Activated CD4-positive, alpha-beta memory T cell treated with anti-CD3 and anti-CD28 coated beads, Interleukin-2, amount 10 ng/mL, durations not matched to agents 7 days and 5 days (primary cell): ENCODE measurements at places on chromosomes 5 and 9. TPM values are rescaled to one million over a fixed set of nuclear protein-coding genes. Genes with fewer than 3 reads are reported as not detected.

- H3K4me1 ChIP-seq = no peaks in the 10 kb centered on the region
- H3K36me3 ChIP-seq = no peaks in the 10 kb centered on the region
- DNase-seq = no peak
- peaks cover 14% of the 10 kb centered on the region for H3K27me3 ChIP-seq
- no peak overlapping the region for H3K27ac ChIP-seq
Observed at GRCh38 chr5:159508344-159508743, 178.1 kb upstream of the IL12B start.

DNA sequence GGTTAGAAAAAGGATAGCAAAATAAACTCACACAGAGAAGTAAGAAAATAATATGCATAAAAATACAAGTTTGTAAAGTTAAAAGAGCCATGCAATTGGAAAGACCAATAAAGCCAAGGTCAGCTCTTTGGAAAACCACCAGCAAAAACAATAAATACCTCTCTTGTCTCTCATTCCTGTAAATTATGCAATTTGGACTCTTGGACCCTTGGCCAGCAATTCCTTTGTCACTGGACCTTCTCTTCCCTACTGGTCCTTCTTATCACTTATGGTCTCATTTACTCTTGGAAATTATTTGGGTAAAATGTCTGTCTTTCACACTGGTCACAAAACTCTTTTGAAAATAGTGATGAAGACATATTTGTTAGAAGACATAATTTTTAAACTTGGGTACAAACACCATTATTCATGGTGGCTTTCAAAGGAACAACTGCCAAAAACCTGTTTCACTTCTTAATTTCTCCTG is 379.5 kb downstream of the TMEM232 start:
- no peaks in the 10 kb centered on the region for H3K36me3 ChIP-seq
- H3K4me3 ChIP-seq = no peak overlapping the region
- no peak overlapping the region for H3K27ac ChIP-seq
- H3K4me1 ChIP-seq = no peaks in the 10 kb centered on the region
- no peaks in the 10 kb centered on the region for H3K27me3 ChIP-seq

GRCh38 chr5:68287976-68288706 is 72.6 kb downstream of the PIK3R1 start:
- peaks cover 59% of the 10 kb centered on the region for H3K36me3 ChIP-seq
- peak; percentile 67 for DNase-seq
- peak overlapping the region; percentile 84 for H3K4me3 ChIP-seq
- peak overlapping the region; percentile 94 for H3K27ac ChIP-seq
- peaks cover 86% of the 10 kb centered on the region for H3K4me1 ChIP-seq

- H3K4me1 ChIP-seq = peaks cover 76% of the 10 kb centered on the region
- peaks cover 76% of the 10 kb centered on the region for H3K36me3 ChIP-seq
- H3K4me3 ChIP-seq = no peak overlapping the region
- H3K27me3 ChIP-seq = no peaks in the 10 kb centered on the region
- peak overlapping the region; percentile 90 for H3K27ac ChIP-seq
- DNase-seq = no peak
Observed at GRCh38 chr5:80141147-80141671, 106.1 kb downstream of the THBS4 start.

Gene SLF1
- 19.5 TPM for total RNA-seq

Gene CDC25C
- total RNA-seq = 15.2 TPM

DNA sequence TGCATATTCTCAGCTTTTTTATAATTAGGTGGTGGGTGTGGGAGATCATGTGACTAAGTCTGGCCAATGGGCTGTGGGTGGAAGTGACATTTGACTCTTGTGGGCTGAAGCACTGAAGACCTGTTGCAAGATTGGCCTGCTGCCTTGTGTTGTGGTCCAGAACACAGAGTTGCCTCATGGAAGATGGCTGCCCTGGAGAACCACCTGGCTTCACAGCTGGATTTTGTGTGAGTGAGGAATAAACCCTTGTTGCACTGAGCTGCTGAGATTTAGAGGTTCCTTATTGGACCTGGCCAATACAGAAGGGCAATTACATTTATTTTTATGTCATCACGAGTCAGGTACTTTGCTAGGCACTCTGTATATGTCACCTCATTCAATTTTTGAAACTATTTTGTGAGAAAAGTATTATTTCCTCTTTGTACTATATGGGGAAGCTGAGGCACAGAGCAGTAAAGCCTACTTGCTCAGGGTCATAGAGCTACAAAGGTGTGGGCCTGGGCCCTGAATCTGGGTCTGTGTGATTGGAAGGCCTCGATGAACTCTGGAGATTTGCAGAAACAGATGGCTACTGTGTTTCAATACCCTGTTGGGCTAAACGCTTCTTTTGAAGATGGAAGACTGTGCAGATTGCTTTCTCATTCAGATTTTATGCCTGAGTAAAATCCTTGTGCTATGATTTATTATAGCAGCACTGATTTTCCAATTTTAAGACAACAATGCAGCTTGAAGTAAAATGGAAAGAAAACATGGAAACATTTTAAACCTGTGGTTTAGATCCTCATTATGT is 71.2 kb upstream of the TBC1D2 start:
- H3K27ac ChIP-seq = no peak overlapping the region
- no peak overlapping the region for H3K4me3 ChIP-seq
- no peak for DNase-seq
- peaks cover 9% of the 10 kb centered on the region for H3K27me3 ChIP-seq
- H3K36me3 ChIP-seq = no peaks in the 10 kb centered on the region
- H3K4me1 ChIP-seq = peaks cover 16% of the 10 kb centered on the region

- DNase-seq = no peak
- H3K27me3 ChIP-seq = no peaks in the 10 kb centered on the region
- H3K4me1 ChIP-seq = no peaks in the 10 kb centered on the region
- H3K4me3 ChIP-seq = no peak overlapping the region
- no peaks in the 10 kb centered on the region for H3K36me3 ChIP-seq
Observed at GRCh38 chr5:136586196-136586595, 220.9 kb upstream of the TRPC7 start.

GRCh38 chr9:137278061-137278701 is 655 bp downstream of the TOR4A start:
- H3K27me3 ChIP-seq = no peaks in the 10 kb centered on the region
- peak overlapping the region; percentile 84 for H3K4me3 ChIP-seq
- DNase-seq = peak; percentile 39
- peaks cover 10% of the 10 kb centered on the region for H3K36me3 ChIP-seq

DNA sequence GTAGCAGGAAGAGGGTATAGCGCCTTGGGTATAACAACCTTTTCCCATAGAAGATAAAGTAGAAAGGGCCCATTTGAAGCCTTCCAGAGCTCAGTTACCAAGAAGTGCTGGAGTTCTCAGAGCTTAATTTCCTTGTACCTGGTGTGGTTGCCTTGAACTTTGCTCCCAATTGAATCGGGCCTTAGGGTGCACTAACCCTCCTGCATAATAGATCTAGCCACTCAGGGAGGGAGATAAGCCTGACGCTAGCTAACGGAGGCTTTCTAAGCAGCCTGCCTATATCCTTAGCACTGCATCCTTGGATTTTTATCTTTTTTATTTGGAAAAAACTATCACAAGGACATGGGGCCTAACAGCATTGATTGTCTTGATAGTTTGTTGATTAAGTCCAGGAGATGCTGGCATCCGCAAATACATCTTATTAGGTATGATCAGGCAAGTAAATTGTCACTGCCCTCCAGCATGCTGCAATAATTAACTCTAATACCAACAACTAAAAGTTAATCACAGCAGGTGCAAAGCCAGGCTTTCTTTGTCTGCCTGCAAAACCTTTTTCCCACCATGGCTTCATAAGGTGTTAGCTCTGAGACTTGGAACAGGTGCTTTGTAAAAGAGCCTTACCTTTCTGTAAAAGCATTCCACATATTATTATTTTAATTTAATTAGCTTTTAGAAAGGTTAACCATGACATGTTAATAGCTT is 199.4 kb downstream of the SREK1 start:
- peaks cover 15% of the 10 kb centered on the region for H3K27me3 ChIP-seq
- no peaks in the 10 kb centered on the region for H3K4me1 ChIP-seq
- no peak overlapping the region for H3K4me3 ChIP-seq

DNA sequence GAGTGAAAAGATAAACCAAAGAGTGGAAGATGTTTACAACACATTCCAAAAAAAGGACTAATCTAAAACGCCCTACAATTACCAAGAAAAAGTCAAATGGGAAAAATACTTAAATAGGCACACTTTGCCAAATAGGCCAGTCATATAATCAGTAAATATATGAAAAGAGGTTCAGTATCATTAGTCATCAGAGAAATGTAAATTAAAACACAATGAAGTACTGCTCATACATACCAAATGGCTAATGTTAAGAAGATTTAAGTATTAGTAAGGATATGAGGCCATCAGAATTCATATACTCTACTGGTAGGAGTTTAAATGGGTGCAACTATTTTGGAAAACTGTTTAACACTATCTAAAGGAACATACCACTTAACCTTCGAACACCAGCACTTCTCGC is 47.6 kb downstream of the ZDHHC21 start:
- peaks cover 3% of the 10 kb centered on the region for H3K36me3 ChIP-seq
- no peak overlapping the region for H3K4me3 ChIP-seq
- DNase-seq = no peak

DNA sequence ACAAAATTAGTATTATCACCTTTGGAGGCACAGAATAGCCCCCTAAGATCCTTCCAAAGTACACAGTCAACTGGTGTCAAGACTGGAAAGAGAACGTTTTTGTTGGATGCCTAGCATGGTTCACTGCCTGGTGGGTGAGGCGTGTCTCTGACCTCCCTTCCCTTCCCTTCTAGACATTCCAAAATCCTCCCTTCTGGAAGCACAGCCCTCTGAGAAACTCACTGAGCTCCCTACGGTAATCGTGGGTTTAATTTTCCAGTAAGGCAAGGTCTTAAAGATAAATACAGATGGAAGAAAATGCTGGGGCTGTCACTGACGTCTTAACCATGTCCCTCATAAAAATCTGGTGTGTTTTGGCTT is 138.8 kb downstream of the LIFR start:
- no peak overlapping the region for H3K27ac ChIP-seq
- no peaks in the 10 kb centered on the region for H3K4me1 ChIP-seq
- peaks cover 30% of the 10 kb centered on the region for H3K27me3 ChIP-seq
- H3K4me3 ChIP-seq = no peak overlapping the region
- no peak for DNase-seq

DNA sequence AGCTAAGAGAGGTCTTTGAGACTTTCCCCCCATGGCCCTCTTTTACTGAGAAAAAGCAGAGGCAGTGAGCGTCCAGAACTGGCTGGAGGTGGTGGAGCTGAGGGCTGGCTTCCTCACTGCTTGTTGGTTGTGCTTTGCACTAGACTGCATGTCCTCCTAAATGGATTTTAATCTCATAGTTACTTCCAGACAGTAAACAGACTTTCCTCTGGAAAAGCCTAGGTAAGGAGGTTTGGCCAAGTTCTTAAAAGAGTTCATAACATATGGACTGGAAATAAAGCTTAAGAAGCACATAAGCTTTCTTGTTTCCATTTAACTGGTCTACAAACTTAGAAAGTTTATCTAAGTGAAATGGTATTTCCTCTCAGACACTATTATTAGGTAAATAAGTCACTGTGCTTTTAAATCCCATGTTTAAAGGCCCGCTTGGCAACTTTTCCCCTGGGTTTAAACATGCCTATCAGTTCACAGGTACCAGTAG is 2.0 kb downstream of the ASPN start:
- peaks cover 8% of the 10 kb centered on the region for H3K4me1 ChIP-seq
- H3K27me3 ChIP-seq = no peaks in the 10 kb centered on the region

DNA sequence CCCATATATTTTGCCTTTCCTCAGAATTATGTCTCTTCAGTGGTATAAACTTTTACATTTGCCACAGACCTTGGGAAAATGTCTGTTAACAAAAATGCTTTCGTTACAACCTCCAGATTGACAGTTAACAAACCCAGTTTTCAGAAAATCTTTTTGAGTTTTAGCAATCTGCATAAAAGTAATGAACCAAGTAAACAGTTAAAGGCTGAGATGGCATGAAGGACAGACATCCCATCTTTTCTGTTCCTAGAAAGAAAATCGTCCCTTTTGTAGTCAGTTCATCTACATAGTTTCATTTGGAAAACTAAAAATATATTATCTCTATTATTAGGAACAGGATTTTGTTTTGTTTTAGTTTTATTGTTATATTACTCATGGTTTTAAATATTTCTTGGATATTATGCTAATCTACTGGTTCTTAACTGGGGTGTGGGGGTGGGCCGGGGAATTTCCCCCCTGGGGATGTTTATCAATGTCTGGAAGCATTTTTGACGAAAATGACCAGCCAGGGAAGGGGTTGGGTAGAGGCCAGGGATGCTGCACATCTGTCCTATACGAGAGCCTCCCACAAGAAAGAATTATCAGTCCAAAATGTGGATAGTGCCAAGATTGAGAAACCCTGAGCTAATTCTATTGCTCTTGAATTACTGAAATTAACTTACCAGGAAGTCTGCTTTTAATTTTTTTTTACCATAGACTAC is 11.9 kb downstream of the FYB1 start:
- no peak for DNase-seq
- H3K27me3 ChIP-seq = no peaks in the 10 kb centered on the region
- H3K4me3 ChIP-seq = peak overlapping the region; percentile 72
- H3K4me1 ChIP-seq = peaks cover 80% of the 10 kb centered on the region

DNA sequence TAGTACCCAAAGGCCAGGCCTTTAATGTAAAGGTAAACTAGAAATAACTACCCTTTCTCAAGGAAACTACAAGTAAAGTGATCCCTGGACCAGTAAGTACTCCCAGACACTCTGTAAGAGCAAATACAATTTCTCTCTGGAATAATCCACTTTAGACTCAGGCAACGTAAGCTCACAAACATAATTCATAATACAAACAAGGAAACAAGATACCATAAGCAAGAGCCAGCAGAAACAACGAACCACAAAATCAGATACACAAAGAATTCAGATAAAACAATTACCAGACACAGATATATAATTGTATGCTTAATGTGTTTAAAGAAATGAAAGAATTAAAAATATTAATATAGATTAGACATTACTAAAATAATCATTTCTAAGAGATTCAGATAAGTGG is 12.1 kb downstream of the ERAP1 start:
- peaks cover 83% of the 10 kb centered on the region for H3K36me3 ChIP-seq
- DNase-seq = no peak
- no peaks in the 10 kb centered on the region for H3K27me3 ChIP-seq
- no peak overlapping the region for H3K4me3 ChIP-seq
- H3K27ac ChIP-seq = no peak overlapping the region

DNA sequence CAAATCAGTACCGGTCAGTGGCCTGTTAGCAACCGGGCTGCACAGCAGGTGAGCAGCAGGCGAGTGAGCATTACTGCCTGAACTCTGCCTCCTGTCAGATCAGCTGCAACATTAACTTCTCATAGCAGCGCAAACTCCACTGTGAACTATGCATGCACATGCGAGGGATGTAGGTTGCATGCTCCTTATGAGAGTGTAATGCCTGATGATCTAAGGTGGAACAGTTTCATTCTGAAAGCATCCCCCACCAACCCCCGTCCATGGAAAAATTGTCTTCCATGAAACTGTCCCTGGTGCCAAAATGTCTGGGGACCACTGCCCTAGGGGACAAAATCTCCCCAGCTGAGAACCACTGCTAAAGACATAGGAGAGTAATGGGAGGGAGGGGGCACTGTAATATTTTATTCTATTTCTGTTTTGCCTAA is 51.1 kb downstream of the P4HA2 start:
- no peaks in the 10 kb centered on the region for H3K36me3 ChIP-seq
- H3K4me1 ChIP-seq = peaks cover 42% of the 10 kb centered on the region
- DNase-seq = peak; percentile 34
- H3K27me3 ChIP-seq = peaks cover 4% of the 10 kb centered on the region
- peak overlapping the region; percentile 42 for H3K4me3 ChIP-seq
- H3K27ac ChIP-seq = peak overlapping the region; percentile 58

Gene IFNA2
- not detected for total RNA-seq
